ENCODE measurements at places on chromosomes 7 and 10. TPM values are rescaled to one million over a fixed set of nuclear protein-coding genes. Genes with fewer than 3 reads are reported as not detected.

GRCh38 chr10:102598243-102598642 is 46.0 kb upstream of the TRIM8 start:
- DNase-seq: no peak

DNA sequence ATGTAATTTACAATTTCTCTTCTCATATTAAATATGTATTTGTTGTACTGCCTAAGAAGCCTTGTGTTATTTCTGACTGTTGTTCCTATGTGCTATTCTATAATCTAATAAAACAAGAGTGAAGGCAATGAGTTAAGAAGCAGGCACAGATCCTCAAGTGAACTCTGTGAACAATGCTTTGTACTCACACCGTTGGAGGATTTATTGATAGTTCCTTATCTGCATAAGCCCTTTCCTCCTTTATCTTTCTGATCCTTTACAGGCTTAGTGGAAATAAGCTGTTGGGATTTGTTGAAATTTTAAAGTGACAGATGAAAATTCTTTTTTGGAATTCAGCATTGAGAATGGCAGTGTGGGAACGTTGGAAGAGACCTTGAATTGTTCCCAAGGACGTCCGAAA is 329.6 kb upstream of the NPVF start:
- no peak for DNase-seq

GRCh38 chr10:108783897-108784296 is 1139.4 kb downstream of the XPNPEP1 start:
- peak; percentile 44 for DNase-seq

CEP55 gene
- 15.8 TPM for total RNA-seq

DNA sequence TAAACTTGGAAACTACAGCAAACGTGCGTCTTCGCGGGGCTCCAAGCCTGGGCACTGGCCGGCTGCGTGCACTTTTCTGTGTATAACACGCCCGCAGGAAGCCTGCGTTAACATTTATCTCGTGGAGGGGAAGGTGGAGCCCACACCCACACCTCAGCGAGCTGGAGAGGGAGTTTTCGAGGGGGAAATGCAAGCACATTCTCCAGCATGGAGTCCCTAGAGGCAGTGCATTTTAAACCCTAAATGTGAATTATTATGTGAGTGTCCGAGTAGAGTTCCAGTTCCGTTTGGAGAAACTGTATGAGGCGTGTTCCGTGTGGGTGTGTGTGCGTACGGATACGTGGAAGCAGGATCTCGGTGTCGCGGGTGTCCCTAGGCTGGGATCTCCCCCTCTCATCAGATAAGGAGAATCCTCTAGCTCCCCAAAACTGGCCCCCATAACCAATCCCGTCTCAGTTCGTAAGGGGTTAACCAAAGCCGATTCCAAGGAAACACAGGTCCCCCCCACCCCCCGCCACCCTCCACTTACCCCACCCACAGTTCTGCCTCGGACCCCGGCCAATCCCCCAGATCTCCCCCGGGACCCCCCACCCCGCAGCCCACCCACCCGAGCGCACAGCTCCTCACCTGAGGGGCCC is 403 bp downstream of the CDK6 start:
- peak; percentile 81 for DNase-seq

DNA sequence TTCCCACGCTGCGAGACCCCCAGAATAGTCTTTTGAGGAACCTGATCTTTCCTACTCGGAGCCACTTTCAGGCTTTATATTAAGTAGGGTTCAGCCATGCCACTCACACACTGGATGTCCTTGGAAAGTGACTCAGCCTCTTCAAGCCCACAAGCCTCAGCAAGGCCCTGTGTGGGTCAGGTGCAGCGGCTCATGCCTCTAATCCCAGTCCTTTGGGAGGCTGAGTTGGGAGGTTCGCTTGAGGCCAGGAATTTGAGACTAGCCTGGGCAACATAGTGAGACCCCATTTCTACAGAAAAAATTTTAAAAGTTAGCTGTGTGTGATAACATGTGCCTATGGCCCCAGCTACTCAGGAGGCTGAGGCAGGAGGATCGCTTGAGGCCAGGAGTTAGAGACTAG is 119.7 kb upstream of the TNRC18 start:
- no peak for DNase-seq

DNA sequence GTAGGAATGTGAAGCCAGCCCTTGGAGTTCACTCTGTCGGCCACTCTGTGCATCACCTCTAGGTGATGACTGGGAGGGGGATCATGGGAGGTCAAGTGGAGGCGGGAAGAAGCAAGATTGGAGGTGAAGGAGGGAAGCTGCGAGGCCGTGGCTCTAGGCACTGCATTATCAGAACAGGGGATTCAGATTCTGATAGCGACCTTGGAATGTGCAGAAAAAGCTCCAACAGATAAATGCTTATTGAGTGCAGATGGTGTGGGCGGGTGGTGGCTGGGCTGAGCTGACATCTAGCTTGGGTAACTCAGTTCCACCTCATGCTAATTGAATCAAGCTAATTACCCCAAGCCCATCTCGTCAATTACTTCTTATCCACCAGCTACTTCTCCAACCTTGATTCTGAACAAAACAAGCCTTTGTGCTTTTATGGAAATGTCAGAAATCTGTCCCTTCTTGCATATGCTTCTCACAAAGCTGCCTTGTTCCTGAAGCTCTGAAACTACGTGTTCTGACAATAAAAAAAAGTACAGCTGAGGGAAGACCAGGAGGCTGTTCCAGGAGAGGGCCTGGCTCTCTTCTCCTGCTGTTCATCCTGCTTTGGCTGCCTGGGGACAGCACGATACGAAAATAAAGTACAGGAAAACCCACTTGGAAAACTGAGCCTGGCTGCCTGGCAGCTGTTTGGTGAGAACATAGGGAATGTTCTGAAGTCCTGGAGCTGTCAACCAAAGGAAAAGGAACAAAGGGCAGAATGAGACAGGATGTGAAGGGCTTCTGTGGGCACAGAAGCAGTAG is 27.5 kb downstream of the STRA8 start:
- no peak for DNase-seq

DNA sequence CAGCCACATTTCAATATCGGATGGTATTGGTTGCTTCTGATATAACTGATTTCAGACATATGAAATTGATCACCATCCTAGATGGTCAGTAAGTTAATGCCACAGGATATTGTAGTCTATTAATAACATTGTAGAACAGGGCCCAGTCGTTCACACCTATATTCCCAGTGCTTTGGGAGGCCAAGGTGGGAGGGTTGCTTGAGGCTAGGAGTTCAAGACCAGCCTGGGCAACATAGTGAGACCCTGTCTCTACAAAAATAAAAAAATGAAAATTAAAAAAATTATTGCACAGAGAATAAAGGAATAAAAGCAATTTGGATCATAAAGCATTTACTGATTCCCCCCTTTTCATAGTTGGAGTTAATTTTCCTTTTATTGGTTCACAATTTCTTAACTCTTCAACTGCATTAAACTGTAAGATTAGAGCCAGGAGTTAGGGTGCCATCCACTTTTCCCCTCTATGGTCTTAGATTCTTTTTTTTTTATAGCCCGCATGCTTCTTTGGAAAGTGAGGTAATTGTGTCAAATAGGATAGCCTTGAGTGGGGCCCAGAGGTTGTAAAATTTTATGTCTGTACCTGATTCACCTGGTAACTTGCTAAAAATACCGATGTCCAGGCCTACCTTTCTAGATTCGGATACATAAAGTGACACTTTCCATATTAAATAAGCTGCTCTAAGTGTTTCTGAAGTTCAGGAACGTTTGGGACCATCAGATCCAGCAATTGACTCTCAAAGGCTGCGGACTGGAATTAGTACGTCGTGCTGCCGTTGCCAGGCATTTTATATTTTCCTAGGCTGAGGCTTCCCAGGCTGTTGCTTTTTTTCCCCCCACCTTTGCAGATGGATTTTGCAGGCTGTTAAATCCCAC is 24.7 kb downstream of the ADK start:
- no peak for DNase-seq

DNA sequence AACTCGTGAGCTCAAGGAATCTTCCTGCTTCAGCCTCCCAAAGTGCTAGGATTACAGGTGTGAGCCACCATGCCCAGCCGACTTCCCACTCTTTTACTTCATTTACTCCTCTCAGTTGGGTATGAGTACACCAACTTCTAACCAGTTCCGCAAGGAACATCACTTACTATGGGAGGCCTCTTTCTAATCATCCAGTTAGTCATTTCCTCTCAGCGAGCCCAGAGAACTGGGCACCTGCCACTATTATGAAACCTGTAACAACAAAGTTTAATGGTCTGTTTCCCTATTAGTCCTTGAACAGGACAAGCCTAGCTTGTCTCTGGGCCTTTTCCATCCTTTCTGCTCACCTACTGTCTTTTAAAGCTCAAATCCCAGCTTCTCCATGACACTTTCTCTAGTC is 88.8 kb downstream of the DNMBP start:
- no peak for DNase-seq

GRCh38 chr7:78080241-78080640 is 281.7 kb downstream of the PHTF2 start:
- DNase-seq: no peak

DNA sequence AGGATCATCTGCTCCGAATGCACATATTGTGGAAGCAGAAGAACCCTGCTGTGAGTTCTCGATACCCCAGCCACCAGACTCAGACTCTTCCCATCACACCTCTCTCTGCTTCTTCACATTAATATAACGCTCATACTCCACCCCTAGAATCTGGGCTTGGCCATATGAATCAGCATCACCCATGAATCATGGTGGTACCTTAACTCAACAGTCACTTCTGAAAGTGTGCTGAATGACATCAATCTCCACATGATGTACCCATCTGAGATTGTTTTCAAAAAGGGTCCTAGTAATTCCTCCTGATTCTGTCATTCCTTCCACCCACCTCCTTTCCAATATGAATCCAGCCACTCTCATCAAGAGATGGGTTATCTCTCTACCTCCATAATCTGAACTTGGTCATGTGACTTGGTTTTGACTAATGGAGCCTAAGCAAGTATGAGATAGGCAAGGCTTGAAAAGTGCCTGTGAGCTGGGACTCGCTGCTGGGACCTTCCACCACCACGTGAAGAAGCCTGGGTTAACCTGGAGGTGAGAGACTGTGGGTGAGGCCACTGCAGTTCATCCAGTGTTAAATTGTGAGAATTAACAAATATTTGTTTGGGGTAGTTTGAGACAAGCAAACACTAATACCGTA is 15.4 kb downstream of the YWHAG start:
- DNase-seq: no peak

GRCh38 chr7:99235925-99236324 is 28.0 kb upstream of the KPNA7 start:
- DNase-seq: peak; percentile 47

SFMBT2 gene
- total RNA-seq: 13.6 TPM

- no peak for DNase-seq
Measured at GRCh38 chr7:133529861-133530260, 277.0 kb downstream of the EXOC4 start.

DNA sequence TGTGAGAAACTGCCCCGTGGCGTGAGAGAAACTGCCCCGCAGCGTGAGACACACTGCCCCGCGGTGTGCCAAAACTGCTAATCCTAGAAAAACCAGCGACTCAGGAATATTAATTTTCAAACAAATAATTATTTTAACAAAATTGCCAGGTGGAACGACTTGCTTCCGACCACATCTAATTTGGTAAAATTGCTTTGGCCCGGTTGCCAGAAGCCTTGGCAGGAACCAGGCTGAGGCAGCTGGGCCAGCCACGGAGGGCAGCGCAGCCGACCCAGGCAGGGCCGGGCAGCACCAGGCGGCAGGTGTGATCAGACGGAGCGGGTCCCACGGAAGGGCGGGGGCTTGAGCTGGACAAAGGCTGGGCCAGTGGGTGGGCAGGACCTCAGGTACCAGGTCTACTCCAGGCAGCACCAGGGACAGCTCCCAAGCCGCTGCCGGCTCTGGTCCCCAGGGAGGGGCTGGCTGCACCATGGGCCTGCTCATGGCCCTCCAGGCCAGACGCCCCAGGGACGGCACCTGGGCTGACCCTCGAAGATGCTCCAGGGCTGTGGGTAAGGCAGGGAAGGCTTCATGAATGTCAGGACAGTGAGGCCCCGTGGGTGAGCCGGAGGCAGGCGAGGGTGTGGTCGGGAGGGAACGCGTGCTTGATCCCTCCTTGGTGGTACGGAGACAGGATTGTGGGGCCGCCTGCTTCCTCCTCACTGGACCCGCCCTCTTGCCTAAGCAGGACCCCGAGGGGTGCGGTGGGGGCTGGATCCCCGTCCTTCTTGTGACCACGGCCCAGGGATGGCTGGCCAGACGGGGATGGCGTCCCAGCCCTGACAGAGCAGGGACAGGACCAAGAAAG is 7.7 kb upstream of the ADGRA1 start:
- DNase-seq: peak; percentile 26

NRAP gene
- not detected for total RNA-seq

DNA sequence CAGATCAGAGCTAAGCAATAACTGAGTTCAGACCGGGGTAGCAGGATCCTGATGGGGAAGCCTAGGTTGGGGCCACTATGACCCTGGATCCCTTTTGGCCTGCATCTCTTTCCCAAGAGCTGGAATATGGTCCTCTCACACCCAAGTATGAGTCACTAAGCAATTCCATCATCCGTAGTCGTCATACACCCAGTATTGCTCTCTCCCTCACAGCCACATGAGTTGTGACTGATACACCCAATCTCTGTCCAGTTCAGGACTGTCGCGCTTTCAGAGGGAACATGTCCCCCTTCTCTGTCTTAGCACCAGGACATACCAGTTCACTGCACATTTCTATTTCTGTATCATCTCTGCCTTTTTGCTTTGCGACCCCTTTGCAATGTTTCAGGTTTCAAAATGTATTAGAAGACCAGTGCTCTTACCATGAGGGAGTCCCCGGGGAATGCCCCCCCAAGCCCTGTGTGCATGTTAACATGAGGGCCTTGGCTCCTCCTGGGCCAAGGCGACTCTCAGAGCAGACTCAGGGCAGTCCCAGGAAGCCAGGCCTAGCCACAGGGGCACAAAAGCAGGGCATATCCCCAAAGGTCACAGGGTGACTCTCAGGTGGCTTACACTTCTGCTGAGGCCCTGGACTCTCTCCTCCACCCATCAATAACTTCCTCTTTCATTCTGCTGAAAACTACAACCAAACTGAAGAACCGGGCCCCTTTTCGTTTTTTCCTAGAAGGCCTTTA is 75.3 kb upstream of the SAMD8 start:
- no peak for DNase-seq

BMPER gene
- not detected for total RNA-seq

CTNNA3 gene
- not detected for total RNA-seq

GRCh38 chr7:157560258-157560654 is 223.5 kb downstream of the DNAJB6 start:
- DNase-seq: no peak

CACNB2 gene
- total RNA-seq: not detected

DNA sequence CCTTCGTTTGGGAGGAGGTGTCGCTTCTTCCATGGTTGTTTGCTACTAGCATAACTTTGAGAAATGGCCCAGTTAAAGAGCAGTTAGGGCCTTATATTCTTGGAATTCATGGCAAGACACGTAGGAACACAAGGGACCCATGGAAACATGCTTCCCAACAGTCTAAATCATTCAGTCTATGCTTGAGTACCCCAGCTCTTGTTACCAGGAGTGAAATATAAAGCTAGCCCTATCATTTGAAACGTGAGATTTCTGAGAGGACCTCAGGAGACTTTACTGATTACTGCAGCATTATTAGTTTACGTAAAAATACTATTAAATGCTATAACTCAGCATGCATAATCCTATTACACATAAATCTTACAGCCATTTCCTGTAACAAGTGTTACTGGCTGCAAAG is 328.6 kb upstream of the CDC14C start:
- no peak for DNase-seq

- DNase-seq: peak; percentile 10
Measured at GRCh38 chr10:113866551-113867394, 12.3 kb downstream of the NHLRC2 start.
